ENCODE measurements at places on chromosomes 2 and 18.

DNA sequence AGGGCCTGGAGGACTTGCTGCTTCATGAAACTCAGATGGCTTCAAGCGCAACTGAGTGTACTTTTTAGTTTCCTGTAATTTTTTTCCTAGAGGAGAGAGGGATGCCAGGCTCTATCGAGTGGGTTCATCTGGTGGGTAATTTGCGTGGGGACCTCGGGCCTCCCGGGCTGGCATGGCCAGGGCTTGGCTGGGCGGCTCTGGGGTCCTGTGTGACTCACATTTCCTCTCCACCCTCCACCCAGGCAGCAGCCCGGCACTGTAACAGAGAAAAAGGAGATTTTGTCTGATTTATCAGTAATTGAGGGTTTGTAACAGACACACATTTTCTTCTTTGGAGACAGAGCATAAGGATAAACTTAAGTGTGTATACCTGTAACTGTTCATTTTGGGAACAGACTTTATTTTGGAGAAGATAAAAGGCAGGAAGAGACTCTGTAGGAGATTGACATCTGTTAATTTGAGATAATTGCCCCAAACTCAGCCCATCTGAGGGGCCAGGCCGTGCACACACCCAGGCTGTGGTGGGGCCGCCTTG lies 64.3 kb downstream of the NFATC1 start:
- no peak for DNase-seq

GRCh38 chr18:50987261-50987660 lies 19.4 kb downstream of the ELAC1 start:
- DNase-seq = no peak

DNA sequence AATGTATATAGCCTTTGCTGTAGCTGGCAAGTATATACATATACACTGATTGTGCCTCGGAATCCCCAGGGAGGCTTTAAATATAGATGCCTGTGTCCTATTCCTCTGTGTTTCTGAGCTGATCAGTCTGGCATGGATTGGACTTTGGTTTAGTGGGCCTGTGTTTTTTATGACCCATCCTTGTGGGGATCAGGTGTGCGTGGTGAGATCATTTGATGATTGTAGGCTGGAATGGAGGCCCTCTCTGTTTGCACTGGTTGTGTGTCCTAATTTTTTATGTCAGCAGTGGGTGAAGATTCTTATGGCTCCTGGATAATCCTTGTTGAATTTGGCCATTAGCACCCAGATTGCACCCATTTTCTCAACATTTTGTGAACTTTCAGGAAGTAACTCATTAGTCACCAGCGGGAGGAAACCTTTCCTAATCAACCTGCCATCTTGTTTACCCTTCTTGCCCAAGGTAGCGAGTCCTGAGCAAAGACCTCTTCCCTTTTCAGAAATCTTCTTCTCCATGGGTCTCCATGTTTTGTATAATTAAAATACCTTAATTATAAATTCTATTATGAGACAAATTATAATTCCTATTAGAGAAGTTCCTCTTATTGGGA lies 75.8 kb downstream of the UGGT1 start:
- no peak for DNase-seq

- DNase-seq = no peak
Measured at GRCh38 chr18:8868779-8869415, 163.5 kb downstream of the MTCL1 start.

- no peak for DNase-seq
Measured at GRCh38 chr2:61114147-61114546, 47.8 kb upstream of the C2orf74 start.

GRCh38 chr2:207135801-207136457 lies 29.8 kb downstream of the KLF7 start:
- DNase-seq = no peak

DNA sequence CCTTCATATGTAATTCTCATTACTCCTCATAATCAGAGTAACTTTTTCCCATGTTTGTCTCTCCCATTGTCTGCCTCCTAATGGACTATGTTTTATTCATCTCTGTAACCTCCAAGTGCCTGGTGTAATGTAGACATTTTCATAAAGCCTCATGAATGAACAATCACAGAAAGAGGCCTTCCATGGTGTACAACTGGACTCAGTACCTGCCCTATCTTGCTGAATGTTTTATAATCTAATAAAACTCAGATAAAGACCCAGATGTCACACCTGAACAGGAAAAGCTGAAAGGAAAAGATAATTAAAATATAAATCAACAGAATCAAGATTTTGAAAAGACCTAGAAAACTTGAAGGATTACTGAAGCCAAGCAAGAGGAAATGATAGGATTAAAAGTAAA lies 36.7 kb downstream of the RAB1A start:
- no peak for DNase-seq

- DNase-seq = no peak
Measured at GRCh38 chr2:178250429-178250828, 56.1 kb downstream of the OSBPL6 start.

DNA sequence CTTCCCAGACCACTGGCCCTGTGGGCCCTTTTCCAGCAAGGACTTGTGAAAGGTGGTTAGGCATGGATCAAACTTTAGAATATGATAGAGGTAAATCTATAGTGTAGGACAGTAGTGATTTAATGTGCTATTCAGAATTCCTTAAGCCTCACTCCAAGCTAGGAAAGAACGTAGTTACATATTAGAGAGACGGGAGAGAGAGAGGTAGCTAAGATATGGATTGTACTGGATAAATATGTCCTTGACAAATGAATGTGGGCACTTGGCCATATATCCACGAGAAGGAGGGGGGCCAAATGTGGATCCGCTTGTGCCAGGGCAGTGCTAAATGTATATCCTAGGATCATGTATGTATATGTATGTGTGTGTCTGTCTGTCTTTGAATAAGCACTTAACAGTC lies 6.5 kb downstream of the KCNJ3 start:
- no peak for DNase-seq

DNA sequence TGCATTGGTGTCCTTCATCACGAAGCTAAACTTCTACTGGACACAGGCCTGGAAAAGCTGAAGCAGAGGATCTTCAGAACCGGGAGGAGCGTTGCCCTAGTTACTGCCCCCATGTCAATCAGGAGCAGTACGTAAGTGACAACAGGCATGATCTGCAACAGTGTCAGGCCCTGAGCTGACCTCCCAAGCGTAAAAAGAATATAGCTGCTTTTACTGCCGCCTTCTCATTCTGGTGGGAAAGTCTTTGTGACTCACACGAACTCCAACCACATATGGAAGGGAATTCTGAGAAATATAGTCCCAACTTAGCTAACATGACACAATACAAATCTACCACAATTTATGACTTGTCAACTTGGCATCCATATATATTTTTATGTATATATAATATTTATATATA lies 1007.7 kb upstream of the CDH2 start:
- no peak for DNase-seq

DNA sequence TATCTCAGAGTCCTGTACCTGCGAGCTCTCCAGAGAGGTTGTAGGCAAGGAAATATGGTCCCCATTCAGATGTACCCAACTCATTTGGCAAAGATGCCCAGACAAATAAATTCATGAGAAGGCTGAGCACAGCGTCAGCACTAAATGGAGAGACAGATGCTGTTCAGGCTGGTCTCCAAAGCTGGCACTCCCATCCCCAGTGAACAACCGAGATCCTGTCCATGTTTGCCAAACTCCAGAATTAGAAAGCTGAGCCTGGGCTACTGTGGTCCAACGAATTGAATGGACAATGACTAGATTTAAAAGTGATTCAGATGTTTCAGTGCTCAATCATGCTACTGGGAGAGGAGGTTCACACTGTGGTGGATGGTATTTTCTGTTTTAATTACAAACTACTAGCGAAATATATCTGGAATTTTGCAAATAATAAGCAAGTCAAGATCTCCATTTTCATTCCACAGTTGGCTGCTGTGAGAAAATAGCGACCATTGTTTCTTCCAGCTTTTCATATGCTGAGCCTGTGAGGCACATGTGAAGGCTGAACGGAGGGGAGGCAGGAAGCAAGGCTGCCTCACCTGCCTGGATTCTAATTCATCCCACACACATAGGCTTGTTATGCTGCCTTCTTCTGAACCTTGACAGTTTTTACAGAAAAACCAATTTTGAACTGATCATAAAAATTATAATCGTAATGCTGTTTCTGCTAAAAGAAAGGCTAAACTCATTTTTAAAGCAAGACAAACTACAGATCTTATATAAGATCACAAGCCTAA lies 22.6 kb upstream of the DAPL1 start:
- no peak for DNase-seq
